ENCODE measurements at places on chromosomes 5 and 9.

GRCh38 chr9:117122102-117122501 lies 292.8 kb downstream of the ASTN2 start:
- no peak for DNase-seq

- DNase-seq, result no peak
Observed at GRCh38 chr5:120134944-120135343, 329.2 kb upstream of the PRR16 start.

DNA sequence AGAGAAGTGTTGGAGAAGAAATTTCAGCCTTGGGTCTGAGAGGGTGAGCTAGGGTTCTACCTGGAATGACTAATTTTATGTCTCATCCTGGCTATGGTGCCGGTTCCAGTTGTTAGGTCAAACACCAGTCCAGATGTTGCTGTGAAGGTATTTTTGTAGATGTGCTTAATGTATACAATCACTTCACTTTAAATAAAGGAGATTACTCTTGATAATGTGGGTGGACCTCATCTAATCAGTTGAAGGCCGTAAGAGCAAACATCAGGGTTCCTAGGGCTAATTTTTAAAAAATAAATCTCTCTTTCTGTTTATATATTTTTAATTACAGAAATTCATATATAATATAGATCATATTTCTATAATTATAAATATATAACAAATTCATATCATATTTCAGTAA lies 90.5 kb upstream of the GDNF start:
- no peak for DNase-seq

DNA sequence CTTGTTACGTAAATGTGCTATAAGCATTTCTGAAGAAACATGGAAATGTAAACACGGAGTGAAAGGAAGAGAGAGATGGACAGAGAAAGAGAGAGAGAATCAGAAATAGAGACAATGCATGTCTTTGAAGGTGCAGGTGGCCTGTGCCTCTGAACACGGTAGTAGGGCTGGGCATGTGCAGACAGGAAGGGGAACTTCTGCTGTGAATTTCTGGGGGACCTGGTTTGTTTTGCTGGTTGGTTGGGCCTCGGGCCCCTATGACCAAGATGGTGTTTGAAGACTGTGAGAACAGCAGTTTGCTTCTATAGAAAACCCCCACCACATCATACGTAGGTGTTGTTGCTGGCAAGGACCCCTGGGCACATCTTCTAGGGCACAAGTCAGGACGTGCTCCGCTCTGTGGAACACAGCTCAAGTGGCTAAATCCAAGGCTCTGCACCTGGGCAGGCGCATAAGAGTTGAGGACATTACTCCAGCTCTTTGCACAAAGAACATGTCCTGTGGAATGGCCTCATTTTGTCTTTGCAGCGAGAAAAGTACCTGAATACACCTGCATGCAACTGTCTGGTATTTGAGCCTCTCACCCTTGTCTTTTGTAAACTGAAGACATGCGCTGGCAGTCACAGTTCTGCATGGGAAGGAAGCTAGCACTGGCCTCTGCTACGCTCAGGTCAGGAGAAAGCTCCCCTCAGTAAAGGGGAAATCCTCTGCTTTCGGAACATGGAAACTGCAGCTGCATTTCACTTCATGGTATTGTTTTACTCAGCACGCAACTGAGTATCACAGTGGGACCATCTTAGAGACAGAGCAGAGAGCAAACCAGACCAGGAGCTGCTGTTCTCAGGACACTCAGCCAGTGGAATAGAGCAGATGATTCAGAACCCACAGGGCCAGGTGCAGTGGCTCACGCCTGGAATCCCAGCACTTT lies 2.7 kb downstream of the OR2V2 start:
- DNase-seq, result no peak

DNA sequence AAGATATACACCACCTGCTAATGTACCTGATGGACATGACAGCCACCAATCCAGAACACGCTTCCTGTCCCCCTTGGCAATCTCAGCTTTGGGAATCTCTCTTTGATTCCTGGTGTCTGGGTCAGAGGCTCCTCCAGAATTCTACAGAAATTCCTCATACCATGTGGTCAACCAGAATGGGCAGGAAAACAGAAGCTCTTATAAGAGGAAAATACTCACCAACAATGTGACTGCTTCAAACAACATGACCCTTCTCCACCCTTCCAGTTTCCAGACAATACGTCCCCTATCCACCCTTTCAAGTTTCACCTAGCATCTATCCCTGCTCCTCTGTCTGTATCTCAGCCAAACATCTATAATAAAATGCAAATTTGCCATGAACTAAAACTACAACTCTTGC lies 247.2 kb downstream of the DENND1A start:
- DNase-seq, result no peak

DNA sequence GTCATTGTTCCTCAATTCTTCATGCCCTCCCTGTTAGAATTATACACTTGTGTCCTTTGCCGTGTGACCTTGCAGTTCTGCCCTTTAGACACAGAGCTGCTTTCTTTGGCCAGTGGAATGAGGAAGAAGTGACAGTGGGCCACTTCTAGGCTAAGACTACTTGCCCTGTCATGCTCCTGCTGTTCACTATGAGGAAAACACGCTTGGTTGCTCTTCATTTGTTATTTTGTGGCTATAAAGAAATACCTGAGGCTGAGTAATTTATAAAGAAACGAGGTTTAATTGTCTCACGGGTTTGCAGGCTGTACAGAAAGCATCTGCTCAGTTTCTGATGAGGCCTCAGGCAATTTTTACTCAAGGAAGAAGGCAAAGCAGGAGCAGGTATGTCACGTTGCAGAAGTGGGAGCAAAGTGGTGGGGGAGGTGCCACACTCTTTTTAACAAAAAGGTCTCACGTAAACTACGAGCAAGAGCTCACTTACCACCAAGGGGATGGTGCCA lies 279.1 kb upstream of the DMAC1 start:
- peak; percentile 12 for DNase-seq

- no peak for DNase-seq
Observed at GRCh38 chr5:65334077-65334476, 147.6 kb downstream of the ADAMTS6 start.

DNA sequence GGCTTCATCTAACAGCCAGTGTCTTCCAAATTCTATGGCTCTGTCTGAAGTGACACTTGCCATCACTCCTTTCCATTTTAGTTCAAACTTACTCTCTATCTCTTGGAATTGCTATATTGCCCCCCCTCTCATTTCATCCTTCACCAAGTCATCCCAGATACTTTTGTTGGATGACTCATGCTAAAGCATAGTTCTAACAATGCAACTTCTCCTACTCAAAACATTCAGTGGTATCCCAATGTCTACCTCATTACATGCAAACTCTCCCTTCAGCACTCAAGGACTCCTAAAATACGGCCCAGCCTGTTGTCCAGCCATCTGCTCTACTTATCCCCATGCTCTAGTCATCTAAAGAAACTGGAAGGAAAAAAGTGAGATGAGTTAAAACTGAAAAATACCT lies 171.6 kb downstream of the RASEF start:
- no peak for DNase-seq

DNA sequence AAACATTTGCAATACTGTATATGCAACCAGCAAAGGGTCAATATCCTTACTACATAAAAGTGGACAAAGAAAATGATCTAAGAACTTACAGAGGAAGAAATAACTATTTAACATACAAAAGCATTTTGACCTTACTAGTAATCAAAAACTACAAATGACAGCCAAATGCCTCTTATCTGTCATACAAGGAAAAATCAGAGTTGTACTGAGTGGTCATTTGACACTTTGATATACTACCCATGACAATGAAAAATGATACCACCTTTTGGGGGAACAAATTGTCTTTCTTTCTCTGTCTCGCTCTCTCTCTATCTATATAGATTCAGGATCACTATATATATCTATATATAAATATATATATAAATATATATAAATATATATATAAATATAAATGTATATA lies 50.4 kb upstream of the ZSWIM6 start:
- no peak for DNase-seq

DNA sequence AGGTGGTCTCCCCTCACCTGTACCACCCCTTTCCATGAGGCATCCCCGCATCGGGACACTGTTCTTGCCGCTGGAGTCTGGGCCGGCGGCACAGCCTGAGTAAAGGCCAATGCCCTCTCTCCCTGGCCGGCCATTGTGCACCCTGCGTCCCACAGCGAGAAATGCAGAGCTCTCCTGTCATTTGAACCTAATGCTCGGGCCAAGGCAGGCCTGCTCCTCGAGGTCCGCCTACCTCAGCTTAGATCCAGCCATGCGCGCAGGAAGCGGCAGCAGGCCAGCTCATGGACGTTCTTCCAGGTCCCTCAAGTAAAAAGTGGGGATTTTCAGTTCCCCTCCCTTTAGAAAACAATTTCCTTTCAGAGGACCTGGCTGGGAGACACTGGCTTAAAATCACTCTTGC lies 135.0 kb downstream of the HSD17B3 start:
- DNase-seq, result no peak

- peak; percentile 26 for DNase-seq
Observed at GRCh38 chr9:5630081-5630507, 1.2 kb downstream of the RIC1 start.

DNA sequence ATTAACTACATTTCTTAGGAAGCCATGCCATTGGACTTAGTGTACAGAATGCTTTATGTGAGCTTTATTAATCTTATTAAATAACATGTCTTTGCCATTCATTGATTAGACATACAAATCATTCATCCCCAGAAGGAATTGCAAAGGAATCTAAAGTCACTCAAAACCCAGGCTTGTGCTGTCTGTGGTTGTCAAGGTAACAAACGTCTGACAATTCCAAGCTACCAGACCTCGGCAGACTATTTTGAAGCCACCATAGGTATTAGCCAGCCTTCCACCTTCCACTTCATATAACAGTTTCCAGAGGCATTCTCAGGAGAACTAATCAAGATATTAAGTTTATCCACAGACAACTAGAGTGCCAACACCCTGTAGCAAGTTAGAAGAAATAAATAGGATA lies 135.2 kb upstream of the TUSC1 start:
- DNase-seq, result no peak

DNA sequence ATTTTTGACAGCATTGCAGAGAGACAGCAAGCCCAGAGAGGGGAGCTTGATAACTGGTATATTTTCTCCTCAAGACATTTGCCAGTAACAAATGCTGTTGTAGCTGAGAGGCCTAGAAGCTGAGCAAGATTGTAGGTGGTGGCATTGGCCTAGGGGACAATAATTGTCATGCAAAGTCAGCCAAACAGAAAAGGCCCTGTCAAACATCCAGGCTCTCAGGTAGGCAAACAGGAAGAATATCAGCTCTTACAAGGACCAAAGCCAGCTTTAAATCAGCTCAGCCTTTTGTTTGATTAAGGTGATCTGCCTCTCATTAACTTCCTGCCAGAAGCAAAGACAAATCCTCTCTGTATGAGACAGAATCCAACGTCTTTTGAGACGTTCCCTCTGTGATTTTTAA lies 29.7 kb upstream of the BARX1 start:
- DNase-seq, result no peak

DNA sequence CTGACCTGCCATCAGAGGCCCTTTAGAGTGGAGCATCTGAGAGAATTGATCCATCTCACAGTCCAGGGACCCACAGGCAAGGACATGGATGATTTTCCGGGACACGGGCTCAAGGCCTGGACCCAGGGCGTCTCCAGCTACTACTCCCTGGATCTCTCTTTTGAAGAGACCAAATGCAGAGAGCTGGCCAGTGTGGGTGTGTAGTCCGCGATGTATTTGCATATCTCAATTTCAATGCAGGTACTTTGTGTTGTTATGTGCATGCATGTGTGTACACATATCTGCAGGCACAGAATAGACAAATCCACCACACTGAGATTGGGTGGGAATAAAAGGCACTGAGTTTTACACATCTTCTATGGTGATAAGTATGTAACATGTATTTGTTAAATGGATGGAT lies 30.8 kb upstream of the ASTN2 start:
- DNase-seq, result no peak

- no peak for DNase-seq
Observed at GRCh38 chr9:88477300-88477751, 57.7 kb upstream of the NXNL2 start.

- DNase-seq, result no peak
Observed at GRCh38 chr9:14325147-14325546, 11.2 kb upstream of the NFIB start.

DNA sequence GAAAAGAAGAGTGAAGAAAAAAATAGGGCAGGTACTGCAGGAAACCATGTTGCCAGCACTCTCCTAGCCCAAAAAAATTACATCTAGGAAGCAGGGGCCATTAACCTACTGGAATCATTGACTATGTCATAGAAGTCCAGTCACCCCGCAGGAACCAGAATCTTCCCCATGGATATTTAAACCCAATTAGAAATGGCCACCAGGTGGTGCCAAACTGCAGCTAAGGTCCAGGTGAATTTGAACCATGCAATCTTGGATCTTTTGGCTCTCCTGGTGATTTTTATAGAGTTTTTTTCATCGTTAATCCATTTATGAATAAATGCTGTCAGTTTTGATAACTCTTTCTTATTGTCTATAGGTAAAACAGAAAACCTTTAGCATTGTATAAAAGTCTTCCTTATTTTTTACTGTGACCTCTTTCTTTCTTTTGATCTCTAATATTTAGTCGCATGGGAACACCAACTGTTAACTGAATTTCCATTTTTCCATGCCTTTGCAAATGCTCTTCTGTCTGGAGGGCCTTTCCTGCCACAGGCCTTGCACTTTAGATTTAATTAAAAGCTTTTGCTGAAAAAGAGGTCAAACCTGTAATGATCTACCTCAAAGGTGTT lies 147.5 kb upstream of the FGF10 start:
- peak; percentile 76 for DNase-seq

DNA sequence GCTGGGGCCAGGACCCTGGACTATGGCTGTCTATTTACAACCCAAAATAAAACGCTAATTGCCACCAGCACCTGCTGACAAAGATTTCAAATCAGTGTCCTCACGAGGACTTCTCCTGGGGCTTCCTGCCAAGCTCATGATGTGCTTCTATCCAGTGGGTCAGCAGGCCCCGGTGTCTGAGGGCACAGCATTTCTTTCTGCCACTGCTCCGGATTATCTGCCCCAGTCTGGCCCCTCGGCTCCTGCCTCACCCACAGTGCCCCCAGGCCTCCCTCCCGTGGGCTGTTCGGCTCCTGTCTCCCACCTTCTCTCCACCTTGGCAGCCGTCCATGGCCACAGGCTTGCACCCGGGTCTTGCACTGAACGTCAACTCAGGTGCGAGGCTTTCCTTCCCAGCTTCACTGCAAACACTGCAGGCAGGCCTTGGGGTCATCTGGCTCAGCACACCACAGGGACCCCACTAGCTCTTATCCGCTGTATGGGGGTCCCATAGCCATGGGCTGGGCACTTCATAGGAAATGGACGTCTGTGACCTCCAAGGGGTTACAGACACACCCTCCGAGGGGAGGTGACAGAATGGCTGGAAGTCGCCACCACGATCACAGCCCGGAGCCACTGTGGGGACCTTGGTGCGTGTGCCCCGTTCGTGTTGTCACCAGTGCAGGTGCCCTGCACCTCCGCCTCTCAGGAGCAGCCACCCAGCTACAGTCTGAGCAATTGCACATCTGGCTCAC lies 43.8 kb upstream of the FCN1 start:
- DNase-seq, result no peak

- DNase-seq, result no peak
Observed at GRCh38 chr9:108117795-108118194, 628.2 kb upstream of the KLF4 start.
